ENCODE measurements at places on chromosomes 1 and 21.

DNA sequence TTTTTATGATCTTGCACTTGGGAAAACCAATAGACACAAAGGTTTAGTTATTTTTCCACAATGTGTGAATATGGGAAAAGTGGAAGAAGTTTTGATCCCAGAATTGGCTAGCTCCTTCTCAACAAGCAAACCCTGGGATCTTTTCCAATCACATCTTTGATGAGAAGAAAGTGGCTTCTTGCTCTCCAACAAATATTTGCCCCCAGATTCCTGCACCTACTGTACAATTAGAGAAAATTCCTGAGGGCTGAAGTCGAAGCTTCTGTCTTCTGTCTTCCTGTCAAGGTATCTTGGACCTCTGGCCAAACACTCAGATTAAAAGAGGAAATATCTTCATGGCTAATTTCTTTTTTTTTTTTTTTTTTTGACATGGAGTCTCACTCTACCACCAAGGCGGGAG lies 113.1 kb upstream of the SLC45A1 start:
- DNase-seq, result no peak

DNA sequence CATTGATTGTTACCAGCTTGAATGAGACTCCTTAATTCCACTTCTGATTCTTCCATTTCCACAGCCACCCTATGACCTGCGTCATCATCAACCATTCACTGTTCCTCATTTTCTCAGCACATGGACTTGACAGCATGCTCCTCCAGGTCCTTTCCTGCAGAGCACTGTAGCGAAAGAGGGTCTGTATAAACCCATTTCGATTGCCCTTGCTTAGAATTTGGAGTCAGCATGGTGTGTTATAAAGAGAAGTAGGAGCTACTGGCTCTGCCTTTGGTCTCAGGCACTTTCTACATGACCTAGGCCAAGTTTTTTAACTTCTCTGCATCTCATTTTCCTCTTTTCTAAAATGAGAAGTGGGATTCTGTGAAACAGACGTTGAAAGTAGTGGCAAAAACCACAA lies 133.8 kb downstream of the AK5 start:
- no peak for DNase-seq

DNA sequence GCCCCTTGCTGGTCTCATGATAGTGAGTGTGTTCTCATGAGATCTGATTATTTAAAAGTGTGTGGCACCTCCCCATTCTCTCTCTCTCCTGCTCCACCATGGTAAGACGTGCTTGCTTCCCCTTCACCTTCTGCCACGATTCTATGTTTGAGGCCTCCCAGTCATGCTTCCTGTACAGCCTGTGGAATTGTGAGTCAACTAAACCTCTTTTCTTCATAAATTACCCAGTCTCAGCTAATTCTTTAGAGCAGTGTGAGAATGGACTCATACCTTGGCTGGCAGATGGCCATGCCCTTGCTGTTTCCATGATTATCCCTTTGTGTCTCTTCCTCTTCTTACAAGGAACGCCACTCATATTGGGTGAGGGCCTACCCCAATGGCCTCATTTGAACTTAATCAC lies 40.3 kb downstream of the PSMG1 start:
- DNase-seq, result no peak

GRCh38 chr1:3018051-3018471 lies 3.2 kb upstream of the ACTRT2 start:
- DNase-seq, result no peak

GRCh38 chr1:85573322-85573721 lies 7.2 kb upstream of the CCN1 start:
- DNase-seq, result no peak

DNA sequence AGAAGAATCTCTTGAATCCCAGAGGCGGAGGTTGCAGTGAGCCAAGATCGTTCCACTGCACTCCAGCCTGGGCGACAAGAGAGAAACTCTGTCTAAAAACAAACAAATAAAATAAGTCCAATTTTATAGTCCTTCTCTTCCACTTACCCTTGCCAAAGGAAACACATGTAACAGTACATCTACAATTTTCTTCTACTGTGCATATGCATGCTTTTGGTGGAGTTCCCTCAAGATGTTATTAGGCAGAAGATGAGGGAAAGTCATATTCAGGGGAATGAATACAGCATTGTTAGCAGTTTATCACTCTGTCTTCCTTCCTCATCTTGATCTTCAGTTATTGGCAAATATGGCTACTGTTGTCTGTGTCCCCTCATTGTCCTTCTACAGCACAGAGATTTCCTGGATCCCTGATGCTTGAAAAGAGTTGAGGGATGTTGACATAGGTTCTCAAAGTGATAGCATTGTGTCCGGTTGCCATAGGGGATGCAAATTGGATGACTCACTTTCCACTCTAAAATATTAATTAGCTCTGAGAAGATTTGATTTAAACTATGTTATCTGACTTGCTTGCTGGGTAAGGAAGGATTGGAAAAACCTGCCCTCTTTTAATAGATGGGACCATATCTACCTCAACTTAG lies 1173.6 kb downstream of the KCNT2 start:
- DNase-seq, result no peak

DNA sequence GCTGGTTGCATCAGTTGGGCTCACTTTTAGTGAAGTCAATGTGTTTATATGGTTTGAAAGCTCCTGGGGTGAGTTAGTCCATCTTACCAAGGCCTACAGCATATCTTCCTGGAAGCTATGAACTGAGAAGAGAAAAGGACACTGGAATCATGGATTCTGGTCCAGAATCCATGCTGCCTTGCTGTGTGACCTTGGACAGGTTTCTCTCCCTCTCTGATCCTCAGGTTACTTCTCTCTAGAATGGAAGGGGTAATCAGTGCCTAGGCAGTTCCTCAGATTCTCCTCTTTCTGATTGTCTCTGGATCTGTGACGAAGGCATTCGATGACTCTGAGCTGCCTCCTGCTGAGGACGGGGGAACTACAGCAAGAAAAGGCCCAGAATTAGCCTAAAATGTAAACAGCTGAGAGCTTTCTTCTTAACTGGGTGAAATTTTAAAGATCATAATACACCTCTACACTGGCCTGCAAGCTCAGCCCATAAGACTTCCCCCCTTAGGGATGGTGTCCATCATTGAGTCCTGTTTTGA lies 425.0 kb upstream of the VAMP3 start:
- no peak for DNase-seq

DNA sequence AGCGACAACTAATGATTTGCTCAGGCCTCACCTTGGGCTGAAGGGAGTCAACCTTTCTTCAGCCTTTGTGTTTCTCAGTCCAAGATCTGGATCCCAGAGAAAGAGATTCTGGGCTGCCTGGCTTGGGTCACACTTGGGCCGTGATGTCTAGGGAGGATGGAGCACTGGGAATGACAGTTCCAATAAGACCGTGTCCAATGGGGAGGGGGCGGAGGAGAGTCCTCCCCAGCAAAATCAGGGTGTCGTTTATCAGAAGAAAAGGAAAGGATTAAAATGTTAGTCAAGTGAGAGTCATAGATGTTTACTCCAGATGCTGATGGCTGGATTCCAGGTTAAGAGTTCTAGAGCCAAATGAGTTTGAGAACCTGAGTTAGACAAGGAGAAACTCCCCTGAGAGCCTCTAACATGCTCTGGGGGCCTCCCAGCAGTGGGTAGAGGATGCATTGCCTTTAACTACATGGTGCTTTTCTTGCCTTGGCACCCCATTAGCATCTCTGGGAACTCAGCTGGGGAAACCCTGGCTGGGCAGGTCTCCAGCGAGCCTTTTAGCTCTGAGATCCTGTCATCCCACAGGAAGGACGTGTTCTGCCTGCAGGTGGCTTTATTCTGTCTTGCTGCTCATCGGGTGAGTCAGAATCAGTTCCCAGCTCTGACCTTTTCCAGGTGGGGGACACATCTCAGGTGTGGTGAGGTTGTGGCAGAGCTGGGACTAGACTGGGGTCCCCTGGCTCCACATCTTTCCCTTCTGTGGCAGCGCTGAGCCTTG lies 22.2 kb downstream of the NIPAL3 start:
- no peak for DNase-seq

DNA sequence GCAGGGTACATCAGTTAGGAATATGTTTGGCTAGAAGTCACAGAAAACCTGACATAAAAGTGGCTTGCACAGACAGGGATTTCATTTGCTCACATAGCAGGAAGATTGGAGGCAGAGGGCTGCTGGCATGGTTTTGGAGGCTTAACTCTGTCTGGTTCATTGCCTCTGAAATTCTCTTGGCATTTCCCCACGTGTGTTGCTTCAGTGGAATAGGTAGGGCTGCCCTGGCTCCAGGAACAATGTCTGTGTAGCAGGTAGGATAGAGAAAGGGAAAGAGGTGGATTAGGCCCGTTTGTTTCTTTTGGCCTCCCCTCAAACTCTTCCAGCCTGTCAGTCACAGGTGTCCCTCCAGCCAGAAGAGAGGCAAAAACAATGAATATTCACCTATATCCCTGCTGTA lies 20.5 kb upstream of the SIPA1L2 start:
- no peak for DNase-seq

DNA sequence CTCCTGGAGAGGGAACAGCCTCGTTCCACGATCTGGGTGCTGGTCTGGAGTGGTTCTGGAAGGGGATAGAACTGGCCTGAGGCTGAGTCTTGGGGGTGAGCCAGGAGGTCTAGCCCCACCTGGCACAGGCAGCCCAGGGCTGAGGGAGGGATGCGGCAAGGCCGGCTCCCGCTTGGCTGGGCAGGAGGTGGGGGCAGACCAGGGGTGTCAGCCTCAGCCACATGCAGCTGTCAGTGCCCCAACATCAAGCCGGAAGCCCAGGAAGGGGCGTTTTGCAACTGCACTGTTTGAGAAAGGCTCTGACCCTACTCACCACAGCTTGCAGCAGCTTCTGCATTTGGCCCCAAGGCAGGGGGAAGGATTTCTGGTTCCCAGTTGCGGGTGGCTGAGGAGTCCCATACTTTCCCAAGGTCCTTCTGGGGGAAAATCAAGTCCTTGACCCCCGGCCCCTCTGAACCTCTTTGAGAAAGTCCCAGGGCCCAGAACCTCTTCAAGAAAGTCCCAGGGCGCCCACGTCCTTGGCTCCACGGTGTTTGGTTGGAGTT lies 2.0 kb downstream of the EFHD2 start:
- DNase-seq, result peak; percentile 83

DNA sequence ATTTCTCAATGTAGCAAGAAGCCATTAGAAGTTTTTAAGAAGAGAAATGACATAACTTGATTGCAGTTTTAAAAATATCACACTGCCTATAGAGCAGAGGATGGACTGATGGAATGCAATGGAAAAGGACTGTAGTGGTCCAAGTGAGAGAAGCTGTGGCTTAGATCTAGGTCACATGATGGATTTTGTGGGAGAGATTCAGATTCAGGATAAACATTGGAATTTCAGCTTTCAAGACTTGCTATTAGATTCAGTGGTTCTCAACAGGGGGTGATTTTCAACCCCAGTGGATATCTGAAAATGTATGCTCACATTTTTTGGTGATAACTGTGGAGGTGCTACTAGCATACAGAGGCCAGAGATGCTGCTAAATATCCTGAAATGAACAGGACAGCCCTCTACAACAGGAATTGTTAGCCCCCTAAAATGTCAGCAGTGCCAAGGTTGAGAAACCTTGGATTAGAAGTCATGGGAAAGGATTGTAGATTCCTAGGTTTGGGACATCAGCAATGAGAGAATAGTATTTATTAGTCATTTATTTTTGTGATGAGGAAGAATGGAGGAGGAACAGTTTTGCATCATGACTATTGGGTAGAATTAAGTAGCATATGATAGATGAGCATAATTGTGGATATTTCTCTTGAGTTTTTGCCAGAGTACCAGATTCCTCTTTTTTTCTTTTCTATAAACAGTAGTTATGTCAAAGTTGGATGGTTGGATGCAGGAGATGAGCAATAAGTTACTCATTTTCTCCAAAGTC lies 30.1 kb upstream of the KCNK2 start:
- DNase-seq, result no peak

DNA sequence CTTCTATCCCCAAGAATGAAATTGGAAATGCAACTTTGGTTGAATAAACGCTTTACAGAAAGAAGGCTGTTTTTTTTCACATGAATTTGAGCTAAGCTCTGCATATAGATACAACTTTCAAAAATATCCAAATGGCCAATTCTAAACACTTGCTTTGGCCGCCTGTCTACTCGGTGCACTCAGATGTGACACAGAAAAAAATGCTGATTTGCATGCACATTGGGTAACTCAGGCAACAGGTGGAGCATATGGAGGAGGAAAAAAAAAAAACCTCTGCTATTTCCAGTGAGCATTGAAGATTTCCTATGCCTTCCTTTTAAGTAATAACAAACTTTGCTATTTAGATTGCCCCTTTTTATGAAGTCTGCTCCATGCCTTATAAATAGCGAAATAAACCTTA lies 262.5 kb downstream of the GRIK1 start:
- DNase-seq, result no peak

- DNase-seq, result no peak
Observed at GRCh38 chr21:34148826-34149558, 75.6 kb downstream of the MRPS6 start.

GRCh38 chr1:173020138-173020750 lies 30.5 kb downstream of the TNFSF18 start:
- peak; percentile 18 for DNase-seq

DNA sequence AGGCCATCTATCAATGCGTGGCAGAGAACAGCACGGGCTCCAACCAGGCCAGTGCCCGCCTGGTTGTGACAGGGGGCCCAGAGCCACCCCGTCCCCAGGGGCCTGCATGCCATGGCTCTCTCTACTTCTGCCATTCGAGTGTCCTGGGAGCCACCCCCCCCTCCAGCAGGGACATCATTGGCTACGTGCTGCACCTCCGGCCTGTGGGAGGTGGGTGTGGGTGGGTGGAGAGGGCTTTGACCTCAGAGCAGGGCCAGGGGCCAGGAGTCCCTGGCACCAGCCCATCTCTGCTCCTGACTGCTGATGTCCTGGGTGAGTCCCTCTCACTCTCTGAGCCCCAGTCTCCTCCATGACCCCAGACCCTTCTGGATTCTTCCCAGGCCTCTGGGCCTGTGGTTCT lies 25.3 kb downstream of the SLC27A3 start:
- no peak for DNase-seq

DNA sequence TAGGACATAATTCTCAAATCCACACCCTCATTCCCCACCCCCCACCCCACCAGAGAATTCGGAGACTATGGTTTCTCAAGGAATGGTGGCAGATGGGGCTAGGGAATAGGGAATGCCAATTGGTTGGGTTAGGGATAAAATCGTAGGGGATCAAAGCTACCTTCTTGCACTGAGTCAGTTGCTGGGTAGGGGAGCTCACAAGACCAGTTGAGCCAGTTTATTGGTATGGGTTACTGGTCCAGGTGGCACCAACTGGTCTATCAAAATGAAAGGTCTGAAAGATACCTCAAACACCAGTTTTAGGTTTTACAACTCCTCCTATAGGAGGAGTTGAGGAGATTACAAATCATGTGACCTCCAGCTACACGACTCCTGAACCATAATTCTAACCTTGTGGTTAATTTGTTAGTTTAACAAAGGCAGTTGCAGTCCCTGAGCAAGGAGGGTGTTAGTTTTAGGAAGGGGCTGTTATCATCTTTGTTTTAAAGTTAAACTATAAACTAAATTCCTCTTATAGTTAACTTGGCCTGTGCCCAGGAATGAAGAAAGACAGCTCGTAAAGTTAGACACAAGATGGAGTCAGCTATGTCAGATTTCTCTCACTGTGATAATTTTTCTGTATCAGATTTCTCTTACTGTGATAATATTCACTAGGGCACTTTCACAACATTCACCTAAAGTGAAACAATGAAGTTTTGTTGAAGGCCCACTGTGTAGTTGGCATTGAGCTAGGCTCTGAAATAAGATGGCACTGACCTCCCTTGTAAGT lies 2.5 kb downstream of the SHISAL2A start:
- no peak for DNase-seq
